ENCODE measurements at places on chromosomes 16 and 17. TPM values are rescaled to one million over a fixed set of nuclear protein-coding genes. Genes with fewer than 3 reads are reported as not detected.

HOXB5 gene
- total RNA-seq = not detected

DNA sequence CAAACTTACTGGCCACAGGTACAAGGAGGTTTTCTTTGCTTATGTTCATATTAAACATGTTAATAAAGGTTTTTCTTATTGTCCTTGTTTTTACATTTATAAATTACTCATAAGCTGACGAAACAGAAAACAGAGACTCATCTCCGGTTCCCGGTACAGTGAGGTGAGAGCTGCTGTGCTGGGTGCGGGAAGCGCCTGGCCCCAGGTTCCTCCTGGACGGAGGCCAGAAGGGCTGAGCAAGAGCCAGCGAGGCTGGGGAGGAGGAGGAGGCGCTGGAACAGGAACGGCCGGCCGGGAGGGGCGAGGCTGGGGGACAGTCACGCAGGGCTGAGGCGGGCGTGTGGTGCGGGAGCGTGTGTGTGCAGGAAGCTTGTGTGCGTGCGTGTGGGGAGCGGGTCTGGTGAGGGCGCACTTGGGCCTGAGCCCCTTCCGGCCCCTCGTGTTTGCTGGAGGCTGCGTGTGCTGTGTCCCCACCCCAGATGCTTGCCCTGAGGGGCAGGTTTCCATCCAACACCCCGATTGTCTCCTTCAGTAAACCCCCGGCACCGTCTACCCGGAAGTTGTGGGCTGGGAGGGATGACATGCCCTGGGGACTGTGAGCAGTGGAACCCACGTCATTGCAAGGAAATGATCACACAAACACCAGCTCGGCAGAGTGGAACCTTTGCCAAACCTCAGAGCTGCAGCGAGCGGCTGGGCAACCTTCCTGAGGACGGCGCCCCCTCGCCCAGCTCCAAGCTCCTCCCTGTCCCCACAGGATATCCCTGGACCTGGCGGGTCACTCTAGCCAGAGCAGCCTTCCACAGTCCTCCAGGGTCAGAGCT is 19.5 kb downstream of the CD7 start:
- peak overlapping the region; percentile 95 for H3K4me3 ChIP-seq
- peak; percentile 92 for DNase-seq
- H3K36me3 ChIP-seq = peaks cover 3% of the 10 kb centered on the region
- H3K27ac ChIP-seq = peak overlapping the region; percentile 100
- H3K4me1 ChIP-seq = peaks cover 74% of the 10 kb centered on the region

GRCh38 chr16:68715471-68715870 is 21.6 kb upstream of the CDH1 start:
- H3K36me3 ChIP-seq = no peaks in the 10 kb centered on the region
- H3K27ac ChIP-seq = no peak overlapping the region
- H3K4me3 ChIP-seq = no peak overlapping the region
- no peak for DNase-seq

GRCh38 chr17:46264456-46265198 is 30.3 kb upstream of the LRRC37A start:
- peaks cover 31% of the 10 kb centered on the region for H3K27me3 ChIP-seq
- H3K27ac ChIP-seq = peak overlapping the region; percentile 3
- H3K4me1 ChIP-seq = peaks cover 43% of the 10 kb centered on the region
- peaks cover 4% of the 10 kb centered on the region for H3K36me3 ChIP-seq
- H3K4me3 ChIP-seq = no peak overlapping the region

GRCh38 chr16:30899794-30900193 is 3.4 kb downstream of the CTF1 start:
- no peak overlapping the region for H3K4me3 ChIP-seq
- peaks cover 3% of the 10 kb centered on the region for H3K36me3 ChIP-seq
- DNase-seq = no peak

- H3K4me1 ChIP-seq = peaks cover 46% of the 10 kb centered on the region
- no peaks in the 10 kb centered on the region for H3K27me3 ChIP-seq
- DNase-seq = no peak
- H3K4me3 ChIP-seq = peak overlapping the region; percentile 36
- H3K36me3 ChIP-seq = peaks cover 57% of the 10 kb centered on the region
Observed at GRCh38 chr16:69326172-69326873, 4.1 kb downstream of the PDF start.

Measured in activated naive CD8-positive, alpha-beta T cell treated with anti-CD3 and anti-CD28 coated beads for 36 hours (primary cell).